ENCODE measurements at places on chromosomes 4 and X.

GRCh38 chr4:155207534-155208257 is 740 bp upstream of the NPY2R start:
- no peak for DNase-seq

GRCh38 chr4:25146076-25146475 is 14.2 kb downstream of the SEPSECS start:
- DNase-seq = no peak

GRCh38 chrX:153635788-153636668 is 11.0 kb upstream of the DUSP9 start:
- no peak for DNase-seq

GRCh38 chr4:152715076-152715475 is 35.3 kb upstream of the TMEM154 start:
- no peak for DNase-seq
